ENCODE measurements at places on chromosomes 2 and 18. TPM values are rescaled to one million over a fixed set of nuclear protein-coding genes. Genes with fewer than 3 reads are reported as not detected.

The CFAP53 gene
- 0.49 TPM for total RNA-seq

The ZNF521 gene
- total RNA-seq = 26.4 TPM

DNA sequence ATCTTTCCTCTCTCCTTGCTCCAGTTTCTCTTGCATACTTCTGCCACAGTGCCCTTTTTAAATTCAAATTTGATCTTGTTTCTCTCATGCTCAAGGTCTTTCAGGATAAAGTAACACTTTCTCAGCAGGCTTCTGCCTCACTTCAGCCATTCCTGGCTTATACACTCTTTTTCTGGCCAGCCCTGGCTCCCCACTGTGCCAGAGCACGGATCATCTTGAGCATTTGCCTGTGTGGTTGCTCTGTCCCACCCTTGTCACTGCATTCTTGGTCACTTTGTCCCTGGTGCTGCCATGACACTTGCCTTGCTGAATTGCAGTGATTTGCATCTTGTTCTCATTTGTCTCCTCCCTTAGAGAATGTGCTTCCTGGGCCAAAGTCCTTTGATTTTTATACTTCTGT is 634.3 kb downstream of the TMEM182 start:
- no peak for DNase-seq

- no peak for DNase-seq
Measured at GRCh38 chr2:147546109-147546508, 298.7 kb upstream of the ACVR2A start.

GRCh38 chr2:180169474-180169873 is 162.4 kb upstream of the CWC22 start:
- DNase-seq = no peak

DNA sequence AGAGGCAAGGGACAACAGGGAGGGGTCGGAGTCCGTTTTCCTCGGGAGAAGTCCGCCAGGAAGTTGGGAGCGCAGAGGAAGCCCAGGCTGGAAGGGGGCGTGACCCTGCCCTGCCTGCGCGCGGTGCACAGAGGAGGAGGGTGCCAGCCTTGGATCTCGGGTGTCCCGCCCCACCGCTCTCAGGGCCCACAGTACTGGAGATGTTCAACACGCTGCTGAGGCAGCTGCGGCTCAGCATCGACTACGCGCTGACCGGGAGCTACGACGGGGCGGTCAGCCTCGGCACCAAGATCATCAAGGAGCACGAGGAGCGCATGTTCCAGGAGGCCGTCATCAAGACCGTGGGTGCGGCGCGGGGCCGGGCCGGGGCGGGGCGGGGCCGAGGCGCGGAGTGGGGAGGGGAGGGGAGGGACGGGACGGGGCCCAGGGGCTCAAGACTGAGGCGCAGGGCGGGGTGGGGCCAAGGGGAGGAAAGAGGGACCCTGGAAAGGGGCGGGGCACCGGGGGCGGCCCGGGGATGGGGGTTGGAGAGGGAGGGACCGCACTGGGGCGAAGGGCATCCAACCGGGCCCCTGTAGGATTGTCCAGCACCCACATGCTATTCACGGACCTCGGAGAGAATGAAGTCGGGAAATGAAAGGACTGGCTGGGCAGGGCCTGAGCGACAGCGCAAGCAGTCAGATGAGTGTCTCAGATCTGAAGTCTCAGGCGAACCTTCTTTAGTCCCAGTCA is 36.6 kb downstream of the POMC start:
- DNase-seq = no peak
